ENCODE measurements at places on chromosomes 1 and 21.

DNA sequence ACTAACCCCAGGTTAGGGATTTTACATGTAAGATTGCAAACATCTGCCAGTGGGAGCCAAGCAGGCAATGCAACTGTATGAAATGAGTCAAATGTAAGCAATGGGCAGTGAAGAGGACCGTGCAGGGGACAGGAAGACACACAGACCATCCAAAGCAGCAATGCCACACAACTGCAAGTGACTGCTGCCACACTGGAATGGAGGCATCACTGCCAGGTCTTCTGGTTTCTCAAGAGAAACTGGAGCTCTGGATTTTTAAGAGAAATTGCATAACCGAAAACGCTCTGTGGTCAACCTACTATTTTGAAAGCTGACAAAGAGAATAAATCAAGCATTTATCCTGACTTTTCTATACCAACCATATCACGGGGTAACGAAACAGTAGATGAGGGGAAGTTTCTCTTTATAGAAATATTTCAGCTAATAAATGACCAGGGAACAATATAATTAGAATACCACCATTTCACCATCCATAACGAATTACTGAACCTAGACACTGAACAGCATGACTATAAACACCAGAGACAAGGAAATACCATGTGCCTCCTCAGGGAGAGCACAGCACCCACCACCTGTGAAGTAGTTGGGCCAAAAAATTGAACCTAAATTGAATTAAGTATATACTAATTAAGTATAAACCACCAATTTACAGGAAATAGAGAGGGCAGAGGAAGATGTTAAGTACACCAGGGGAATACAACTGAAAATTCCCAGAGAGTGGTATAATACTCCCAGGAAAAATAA, 4.4 kb downstream of the AK2 start:
- no peak for DNase-seq

- no peak for DNase-seq
Observed at GRCh38 chr1:34131396-34132160, 33.5 kb downstream of the CSMD2 start.

- peak; percentile 89 for DNase-seq
Observed at GRCh38 chr1:212179394-212180076, 105.7 kb upstream of the PPP2R5A start.

DNA sequence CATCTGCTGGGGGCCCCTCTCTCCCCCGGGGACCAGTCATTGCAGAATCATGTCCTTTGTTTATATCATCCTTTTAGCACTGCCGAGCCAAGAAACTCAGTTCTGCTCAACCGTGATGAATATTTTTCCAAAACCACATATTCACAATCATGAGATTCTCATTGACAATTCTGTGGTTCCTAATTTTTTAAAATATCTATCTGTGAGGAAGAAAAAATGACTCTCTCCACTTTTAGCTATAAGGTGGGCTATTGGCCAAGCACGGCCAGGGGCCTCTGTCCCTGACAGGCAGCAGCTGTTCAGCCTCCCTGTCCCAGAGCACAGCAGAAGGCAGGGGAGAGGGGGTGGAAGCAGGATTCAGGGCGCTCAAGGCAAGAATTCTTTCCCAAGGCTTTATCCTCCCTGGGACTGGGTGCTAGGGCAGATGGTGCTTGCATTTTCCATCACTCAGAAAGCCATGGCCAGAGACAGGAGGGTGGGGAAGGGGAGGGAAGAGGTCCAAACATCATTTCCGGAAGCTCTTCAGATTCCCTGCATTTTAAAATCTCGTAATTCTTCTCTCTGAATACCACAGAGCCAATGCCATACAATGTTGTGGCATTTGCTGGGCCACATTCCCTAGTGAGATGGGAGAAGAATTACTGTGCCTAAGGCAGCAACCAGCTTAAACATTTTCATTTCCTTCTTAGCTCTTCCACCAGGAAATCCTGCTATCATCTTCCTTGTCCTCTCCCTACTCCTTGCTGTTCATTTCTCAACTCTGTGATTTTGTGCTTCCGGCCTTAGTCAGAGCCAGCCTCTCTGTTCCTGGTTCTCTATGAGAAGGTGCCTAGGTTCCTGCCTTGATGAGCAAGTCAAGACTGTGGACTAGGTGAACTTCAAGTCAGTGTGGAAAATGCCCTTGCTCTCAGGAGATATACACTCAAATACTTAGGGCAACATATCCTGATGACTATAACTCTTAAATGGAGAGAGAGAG, 60.3 kb downstream of the KCNJ6 start:
- DNase-seq = no peak

DNA sequence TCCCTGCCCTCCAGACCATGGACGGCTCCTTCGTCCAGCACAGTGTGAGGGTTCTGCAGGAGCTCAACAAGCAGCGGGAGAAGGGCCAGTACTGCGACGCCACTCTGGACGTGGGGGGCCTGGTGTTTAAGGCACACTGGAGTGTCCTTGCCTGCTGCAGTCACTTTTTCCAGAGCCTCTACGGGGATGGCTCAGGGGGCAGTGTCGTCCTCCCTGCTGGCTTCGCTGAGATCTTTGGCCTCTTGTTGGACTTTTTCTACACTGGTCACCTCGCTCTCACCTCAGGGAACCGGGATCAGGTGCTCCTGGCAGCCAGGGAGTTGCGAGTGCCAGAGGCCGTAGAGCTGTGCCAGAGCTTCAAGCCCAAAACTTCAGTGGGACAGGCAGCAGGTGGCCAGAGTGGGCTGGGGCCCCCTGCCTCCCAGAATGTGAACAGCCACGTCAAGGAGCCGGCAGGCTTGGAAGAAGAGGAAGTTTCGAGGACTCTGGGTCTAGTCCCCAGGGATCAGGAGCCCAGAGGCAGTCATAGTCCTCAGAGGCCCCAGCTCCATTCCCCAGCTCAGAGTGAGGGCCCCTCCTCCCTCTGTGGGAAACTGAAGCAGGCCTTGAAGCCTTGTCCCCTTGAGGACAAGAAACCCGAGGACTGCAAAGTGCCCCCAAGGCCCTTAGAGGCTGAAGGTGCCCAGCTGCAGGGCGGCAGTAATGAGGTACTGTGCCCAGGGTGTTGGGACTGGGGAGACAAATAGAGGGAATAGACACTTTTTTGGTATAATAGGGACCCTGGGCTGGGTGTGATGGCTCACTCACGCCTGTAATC, 1.0 kb downstream of the ZBTB48 start:
- no peak for DNase-seq

DNA sequence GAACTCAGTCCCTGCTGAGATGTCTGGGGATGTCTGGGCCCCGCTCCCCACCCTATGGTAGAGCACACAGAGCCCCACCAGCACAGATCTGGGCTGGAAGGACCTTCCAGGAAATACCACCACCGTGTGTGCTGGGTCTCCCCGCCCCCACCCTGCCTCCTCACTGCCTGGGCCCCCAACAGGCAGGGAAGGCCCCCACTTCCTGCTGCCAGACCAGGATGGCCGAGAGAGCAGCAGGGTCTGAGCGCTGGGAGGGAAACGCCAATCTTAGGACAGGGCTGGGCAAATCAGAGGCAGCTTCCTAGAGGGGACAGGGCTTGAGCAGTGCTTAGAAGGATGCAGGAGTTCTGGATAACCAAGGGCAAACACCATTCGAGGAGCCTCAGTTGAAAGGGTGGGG, 11.9 kb downstream of the ADGRB2 start:
- no peak for DNase-seq

DNA sequence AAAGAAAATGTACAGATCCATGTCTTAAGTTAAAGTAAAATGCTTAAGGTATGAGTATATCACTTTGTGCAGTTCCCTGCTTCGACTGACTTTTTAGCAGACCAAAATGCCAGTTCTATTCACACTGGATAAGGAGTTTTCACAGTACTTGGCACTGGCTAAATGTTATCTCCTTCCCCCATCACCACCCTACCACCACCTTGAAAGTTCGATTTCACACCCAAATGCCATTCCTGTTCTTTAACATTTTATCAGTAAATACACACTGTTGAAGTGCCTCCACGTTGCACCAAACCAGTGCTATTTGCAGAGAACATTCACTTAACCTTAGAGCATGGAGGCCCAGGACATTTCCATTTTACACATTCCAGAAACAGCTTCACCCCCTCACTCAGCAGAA, 100.0 kb downstream of the URB2 start:
- no peak for DNase-seq

- DNase-seq = no peak
Observed at GRCh38 chr21:38771536-38771935, 34.2 kb upstream of the ETS2 start.

GRCh38 chr1:175277783-175278733, 85.5 kb upstream of the KIAA0040 start:
- DNase-seq = no peak

- DNase-seq = no peak
Observed at GRCh38 chr1:173864179-173864867, 3.5 kb downstream of the GAS5 start.

DNA sequence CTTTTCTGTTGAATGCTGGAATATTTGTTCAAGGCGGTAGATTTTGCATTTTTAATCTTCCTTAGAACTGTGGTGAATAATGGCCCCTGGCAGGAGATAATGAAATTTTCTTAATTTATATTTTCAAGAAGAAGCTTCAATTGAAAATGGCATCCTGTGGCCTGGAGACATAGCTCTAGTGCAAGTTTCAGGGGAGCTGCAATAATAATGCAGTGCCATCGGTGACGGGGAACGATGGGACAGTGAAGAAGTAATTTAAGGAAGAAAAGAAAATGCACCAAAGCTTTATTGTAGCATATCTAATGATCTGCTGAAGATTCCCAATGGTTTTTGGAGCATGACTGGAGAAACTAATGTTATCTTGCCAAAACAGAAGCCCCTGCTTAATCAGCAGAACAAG, 128.4 kb downstream of the ADGRL2 start:
- DNase-seq = no peak

DNA sequence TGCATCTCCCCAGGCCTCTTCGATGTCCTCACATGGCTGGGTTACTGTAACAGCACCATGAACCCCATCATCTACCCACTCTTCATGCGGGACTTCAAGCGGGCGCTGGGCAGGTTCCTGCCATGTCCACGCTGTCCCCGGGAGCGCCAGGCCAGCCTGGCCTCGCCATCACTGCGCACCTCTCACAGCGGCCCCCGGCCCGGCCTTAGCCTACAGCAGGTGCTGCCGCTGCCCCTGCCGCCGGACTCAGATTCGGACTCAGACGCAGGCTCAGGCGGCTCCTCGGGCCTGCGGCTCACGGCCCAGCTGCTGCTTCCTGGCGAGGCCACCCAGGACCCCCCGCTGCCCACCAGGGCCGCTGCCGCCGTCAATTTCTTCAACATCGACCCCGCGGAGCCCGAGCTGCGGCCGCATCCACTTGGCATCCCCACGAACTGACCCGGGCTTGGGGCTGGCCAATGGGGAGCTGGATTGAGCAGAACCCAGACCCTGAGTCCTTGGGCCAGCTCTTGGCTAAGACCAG, 14.3 kb downstream of the HTR6 start:
- no peak for DNase-seq

- no peak for DNase-seq
Observed at GRCh38 chr1:51380936-51381335, 50.6 kb upstream of the TTC39A start.

DNA sequence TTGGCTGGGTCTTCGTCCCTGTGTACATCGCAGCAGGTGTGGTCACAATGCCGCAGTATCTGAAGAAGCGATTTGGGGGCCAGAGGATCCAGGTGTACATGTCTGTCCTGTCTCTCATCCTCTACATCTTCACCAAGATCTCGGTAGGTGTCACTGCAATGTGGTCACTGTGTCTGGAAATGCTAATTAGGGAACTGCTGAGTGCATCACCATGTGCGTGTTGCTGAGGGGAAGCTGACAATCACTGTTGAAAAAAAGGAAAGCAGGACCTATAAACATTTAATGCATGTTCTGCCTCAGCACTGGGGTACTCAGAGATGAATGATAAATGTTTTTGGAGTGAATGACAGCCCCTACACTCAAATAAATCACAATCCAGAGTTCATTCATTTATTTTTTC, 6.8 kb downstream of the SLC5A9 start:
- DNase-seq = no peak
